Psoas muscle (tissue), 8 donors: ENCODE measurements at places on chromosomes 13 and 19. TPM values are rescaled to one million over a fixed set of nuclear protein-coding genes. Genes with fewer than 3 reads are reported as not detected.

Gene IGSF23
- total RNA-seq, result 0.30 TPM

Gene PTGER1
- not detected for total RNA-seq

Gene TNNT1
- total RNA-seq, result 7,142 TPM

Gene RNF126
- 25.2 TPM for total RNA-seq

- DNase-seq, result peak; percentile 86
Observed at GRCh38 chr19:46739290-46739771, 6.5 kb upstream of the FKRP start.

DNA sequence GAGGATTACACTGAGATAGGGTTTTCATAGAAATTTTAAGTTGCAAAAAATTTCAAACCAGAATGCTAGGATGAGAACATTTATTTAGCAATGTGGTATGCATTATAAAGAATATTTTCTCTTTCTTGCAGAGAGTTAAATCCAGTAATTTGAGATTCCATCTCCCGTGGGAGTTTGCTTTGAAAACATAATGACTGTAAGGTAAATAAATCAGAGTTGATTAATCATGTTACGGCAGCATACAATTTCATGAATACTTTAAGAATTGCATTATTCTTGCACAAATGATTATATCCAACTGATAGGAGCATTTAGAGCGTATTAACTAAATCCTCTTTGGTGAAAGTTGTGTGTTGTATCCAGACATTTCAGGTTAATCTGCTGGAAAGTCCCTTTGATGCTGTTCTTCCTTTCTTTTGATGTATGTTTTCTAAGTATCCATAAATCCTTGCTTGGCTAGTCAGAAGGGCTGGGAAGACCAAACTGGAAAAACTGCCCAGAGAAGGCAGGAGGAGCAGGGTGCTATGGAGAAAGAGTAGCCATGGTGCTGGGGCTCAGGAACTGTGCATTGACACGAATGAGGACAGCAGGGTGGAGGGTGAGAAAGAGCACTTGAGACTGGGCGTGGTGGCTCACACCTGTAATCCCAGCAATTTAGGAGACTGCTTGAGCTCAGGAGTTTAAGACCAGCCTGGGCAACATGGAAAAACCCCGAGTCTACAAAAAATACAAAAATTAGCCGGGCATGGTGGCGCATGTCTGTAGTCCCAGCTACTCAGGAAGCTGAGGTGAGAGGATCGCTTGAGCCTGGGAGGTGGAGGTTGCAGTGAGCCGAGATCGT is 4.8 kb upstream of the GJA3 start:
- DNase-seq, result no peak

- DNase-seq, result no peak
Observed at GRCh38 chr19:54282686-54283470, 2.0 kb upstream of the LILRB2 start.

GRCh38 chr13:33610438-33611120 is 207.4 kb upstream of the RFC3 start:
- DNase-seq, result peak; percentile 89

DNA sequence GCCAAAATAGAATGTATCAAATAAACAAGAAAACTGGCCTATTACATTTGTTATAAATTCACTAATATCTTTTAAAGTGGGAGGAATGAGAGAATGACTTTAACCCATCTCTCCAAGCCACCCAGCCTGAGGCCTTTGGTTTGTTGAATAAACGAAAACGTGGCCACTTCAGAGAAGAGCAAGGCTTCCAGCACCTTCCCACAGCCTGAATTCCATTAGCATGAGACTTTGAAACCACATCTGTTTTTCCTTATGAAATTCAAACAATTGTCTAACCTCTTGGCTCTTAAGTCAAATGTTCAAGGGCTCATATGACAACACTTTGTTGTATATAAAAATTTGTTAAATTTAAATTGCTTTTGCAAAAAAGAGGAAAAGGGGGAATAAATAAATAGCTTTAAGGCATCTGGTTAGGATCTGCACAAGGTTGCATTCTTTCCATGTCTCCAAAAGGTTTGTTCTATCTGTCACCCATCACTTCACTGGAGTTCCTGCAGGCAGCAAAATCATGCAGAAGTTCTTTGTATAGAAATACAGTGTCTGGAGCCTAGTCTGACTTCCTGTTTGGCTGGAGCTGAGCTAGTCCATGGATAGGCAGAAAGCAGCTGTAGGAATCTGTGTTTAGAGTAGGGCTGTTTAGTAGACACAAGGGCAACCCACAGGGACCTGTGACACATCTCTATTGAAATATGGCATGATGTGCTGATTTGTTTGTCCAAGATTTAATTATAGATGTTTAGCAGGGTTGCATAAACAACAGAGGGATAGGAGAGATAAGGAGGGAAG is 502.3 kb downstream of the KCTD12 start:
- no peak for DNase-seq

GRCh38 chr13:36606060-36606459 is 67.8 kb upstream of the SERTM1 start:
- no peak for DNase-seq

GRCh38 chr13:27341616-27342015 is 71.0 kb downstream of the RASL11A start:
- DNase-seq, result no peak

GRCh38 chr13:31138515-31138914 is 23.2 kb downstream of the HSPH1 start:
- DNase-seq, result no peak

GRCh38 chr13:80873589-80873988 is 532.7 kb upstream of the SPRY2 start:
- DNase-seq, result no peak

GRCh38 chr13:42762917-42763316 is 18.5 kb upstream of the FAM216B start:
- no peak for DNase-seq

DNA sequence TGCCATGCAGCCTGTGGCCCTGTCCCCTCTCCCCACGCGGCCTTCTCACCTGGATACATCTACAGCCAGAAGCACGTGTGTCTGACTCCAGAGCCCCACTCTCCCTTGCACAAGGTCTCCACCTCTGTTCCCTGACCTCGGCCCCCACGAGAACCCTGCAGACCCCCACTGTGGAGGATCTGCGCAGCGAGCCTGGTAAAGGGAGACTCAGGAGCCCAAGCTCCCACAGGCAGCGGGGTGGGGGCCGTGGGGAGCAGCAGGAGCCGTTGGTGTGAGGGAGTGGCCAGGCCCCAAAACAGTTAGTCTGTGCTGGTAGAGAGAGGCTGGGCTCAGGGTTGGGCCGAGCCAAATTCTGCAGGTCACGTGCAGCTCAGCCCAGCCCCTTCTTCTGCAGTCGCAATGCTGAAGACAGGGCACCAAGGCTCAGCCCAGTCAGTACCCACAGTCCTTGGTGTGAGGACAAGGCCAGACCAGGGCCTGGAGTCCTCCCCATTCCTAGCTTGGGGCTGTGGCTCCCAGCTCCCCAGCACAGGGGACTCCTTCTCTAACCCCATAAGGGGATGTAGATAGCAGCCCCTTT is 28.7 kb upstream of the SLC7A10 start:
- DNase-seq, result no peak

GRCh38 chr13:41905600-41906254 is 55.2 kb downstream of the VWA8 start:
- DNase-seq, result no peak

DNA sequence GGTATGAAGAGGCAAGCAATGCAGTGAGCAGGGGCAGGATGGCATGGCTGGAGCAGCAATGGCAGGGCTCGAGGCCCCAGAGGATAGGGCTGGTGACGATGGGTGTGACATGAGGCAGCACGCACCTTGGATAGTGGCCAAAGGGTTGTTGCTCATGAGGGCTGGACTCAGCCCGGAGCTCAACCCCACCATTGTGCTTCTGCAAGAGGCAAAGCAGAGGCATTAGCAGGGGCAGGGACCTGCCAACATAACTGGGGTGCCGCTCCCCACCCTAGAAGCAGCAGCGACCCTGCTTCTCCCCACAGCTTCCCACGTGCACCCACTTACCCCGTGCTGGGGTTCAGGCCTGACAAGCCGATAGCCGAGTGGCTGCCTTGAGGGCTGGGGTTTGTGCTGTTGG is 15.8 kb downstream of the ZNF574 start:
- DNase-seq, result no peak
